Glomerular endothelial cell (primary cell): ENCODE measurements at places on chromosomes 7 and 10. TPM values are rescaled to one million over a fixed set of nuclear protein-coding genes. Genes with fewer than 3 reads are reported as not detected.

GRCh38 chr7:105707967-105708762 is 126.9 kb upstream of the EFCAB10 start:
- DNase-seq = no peak

MARVELD1 gene
- total RNA-seq = 39.0 and 50.3 TPM in 2 replicates

- no peak for DNase-seq
These were observed 32.8 kb downstream of the HIPK2 start for GRCh38 chr7:139744768-139745677.

PRF1 gene
- not detected in 2 replicates for total RNA-seq

GRCh38 chr10:113980408-113981087 is 63.1 kb upstream of the ADRB1 start:
- no peak for DNase-seq

CCDC146 gene
- 1.2 and 5.7 TPM in 2 replicates for total RNA-seq

NFKB2 gene
- 45.3 and 88.4 TPM in 2 replicates for total RNA-seq

SFRP5 gene
- total RNA-seq = not detected in 2 replicates

DNA sequence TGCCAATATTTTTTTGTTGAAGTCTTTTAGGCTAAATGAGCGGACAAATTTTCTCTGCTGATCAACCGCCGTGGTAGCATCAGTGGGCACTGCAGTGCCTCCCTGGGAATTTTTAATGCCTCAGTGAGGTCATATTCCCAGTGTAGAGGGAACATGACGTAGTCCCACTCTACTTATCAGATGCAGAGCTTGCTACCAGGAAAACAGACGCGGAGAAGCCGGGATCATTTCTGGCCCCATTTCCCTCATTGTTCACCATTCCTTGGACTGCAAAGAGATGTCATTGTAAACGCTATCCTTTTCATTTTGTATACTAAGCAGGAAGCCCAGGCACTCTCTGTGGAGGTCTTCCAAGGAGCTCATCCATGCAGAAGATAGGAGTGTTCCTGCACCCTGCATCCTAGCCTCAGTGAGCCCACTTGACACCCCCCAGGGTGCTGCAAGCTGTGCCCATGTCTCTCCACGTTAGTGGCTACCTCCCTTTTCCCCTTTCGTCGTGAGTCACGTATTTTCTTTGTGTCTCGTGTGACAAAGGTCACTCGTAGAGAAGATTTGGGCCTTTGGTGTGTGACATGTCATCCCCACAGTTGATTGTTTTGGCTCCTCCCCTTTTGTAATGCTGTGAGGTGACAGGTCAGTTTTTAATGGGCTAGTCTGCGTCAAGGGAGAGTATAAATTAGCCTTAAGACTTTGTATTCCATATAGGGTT is 145.5 kb downstream of the TCF7L2 start:
- DNase-seq = no peak

- no peak for DNase-seq
These were observed 7.0 kb downstream of the GPRIN2 start for GRCh38 chr10:46549171-46550075.

ZKSCAN1 gene
- total RNA-seq = 32.9 and 35.5 TPM in 2 replicates

RADIL gene
- 2.9 and 3.4 TPM in 2 replicates for total RNA-seq

- no peak for DNase-seq
These were observed 44.4 kb downstream of the ALOX5 start for GRCh38 chr10:45418417-45418848.
